ENCODE measurements at places on chromosomes 6 and 20. TPM values are rescaled to one million over a fixed set of nuclear protein-coding genes. Genes with fewer than 3 reads are reported as not detected.

DNA sequence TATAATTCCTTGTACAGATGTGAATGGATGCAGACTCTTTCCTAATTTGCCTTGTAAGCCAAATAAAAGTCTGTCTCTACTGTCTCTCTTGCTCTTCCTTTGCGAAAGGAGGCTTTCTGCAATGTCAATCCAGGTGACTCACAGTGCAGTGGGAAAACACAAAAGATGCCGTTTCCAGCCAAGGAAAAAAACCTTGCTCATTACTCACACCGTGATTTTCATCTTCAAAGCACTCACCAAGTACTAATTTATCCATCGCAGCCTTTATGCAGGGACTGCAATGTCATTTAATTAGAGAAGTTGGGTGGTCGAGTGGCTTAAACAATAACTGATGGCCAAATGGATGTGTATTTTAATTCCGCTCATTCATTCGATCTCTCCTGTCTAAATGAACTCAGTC is 23.8 kb downstream of the SAYSD1 start:
- DNase-seq: no peak
- H3K27ac ChIP-seq: no peak overlapping the region
- H3K4me1 ChIP-seq: no peaks in the 10 kb centered on the region
- H3K27me3 ChIP-seq: peaks cover 19% of the 10 kb centered on the region

GRCh38 chr20:37997516-37997915 is 35.7 kb downstream of the TTI1 start:
- no peak overlapping the region for H3K27ac ChIP-seq
- peaks cover 9% of the 10 kb centered on the region for H3K4me1 ChIP-seq
- DNase-seq: no peak

DNA sequence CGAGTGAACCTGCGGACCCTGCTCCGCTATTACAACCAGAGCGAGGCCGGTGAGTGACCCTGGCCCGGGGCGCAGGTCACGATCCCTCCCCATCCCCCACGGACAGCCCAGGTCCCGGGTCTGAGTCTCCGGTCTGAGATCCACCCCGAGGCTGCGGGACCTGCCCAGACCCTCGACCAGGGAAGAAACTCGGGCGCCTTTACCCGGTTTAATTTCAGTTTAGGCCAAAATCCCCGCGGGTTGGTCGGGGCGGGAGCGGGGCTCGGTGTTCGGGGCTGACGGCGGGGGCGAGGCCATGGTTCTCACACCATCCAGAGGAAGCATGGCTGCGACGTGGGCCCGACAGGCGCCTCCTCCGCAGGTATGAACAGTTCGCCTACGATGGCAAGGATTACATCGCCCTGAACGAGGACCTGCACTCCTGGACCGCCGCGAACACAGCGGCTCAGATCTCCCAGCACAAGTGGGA is 46.9 kb upstream of the TRIM26 start:
- H3K27me3 ChIP-seq: no peaks in the 10 kb centered on the region
- H3K36me3 ChIP-seq: no peaks in the 10 kb centered on the region
- peak overlapping the region; percentile 71 for H3K4me3 ChIP-seq
- H3K4me1 ChIP-seq: peaks cover 11% of the 10 kb centered on the region
- H3K27ac ChIP-seq: no peak overlapping the region

DNA sequence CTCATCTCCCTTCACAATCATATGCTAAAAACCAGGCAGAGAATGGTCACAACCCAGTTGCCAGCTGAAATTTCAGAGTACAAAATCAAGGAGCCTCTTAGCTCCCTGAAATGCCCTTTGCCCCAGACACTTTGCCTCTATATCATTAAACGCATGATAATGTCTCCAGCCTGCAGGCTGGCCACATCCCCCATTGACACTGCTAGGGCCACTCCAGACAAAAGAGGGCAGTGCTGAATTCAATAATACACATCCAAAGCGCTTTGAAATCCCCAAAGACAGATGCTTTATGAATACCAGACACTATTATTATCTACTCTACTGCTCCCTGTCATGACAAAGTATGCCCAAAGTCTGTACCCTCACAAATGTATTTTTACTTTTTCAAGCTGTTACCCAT is 348.3 kb upstream of the POU3F2 start:
- no peak overlapping the region for H3K4me3 ChIP-seq
- no peak for DNase-seq
- H3K36me3 ChIP-seq: no peaks in the 10 kb centered on the region
- H3K27me3 ChIP-seq: no peaks in the 10 kb centered on the region
- no peak overlapping the region for H3K27ac ChIP-seq
- H3K4me1 ChIP-seq: no peaks in the 10 kb centered on the region

- no peak overlapping the region for H3K4me3 ChIP-seq
- no peak overlapping the region for H3K27ac ChIP-seq
- no peaks in the 10 kb centered on the region for H3K4me1 ChIP-seq
- no peak for DNase-seq
These were observed 321.2 kb downstream of the UBE3D start for GRCh38 chr6:82744286-82745015.

Gene AKIRIN2
- 31.6 TPM for total RNA-seq

Gene MYL9
- 34.0 TPM for total RNA-seq
